ENCODE measurements at places on chromosomes 6 and 20.

DNA sequence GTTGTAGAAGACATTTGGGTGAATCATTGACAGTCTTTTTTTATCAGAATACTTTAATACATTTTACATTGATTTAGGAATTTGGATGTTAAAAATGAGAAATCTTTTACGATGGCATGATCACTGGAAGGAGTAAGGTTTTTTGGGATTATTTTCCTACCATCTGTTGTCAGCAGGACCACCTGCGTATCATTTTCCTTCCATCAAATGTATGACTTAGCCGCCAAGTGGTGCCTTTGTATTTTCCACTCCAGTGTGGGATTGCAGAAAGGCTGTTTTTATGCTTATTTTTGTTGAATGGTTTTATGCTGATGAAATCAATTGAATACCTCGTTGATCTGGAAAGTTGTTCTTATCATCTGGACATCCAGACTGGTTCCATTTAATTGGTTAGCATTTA is 35.8 kb downstream of the AKAP12 start:
- DNase-seq, result no peak

GRCh38 chr20:34316196-34316814 is 13.2 kb upstream of the AHCY start:
- DNase-seq, result no peak

- no peak for DNase-seq
These were observed 11.3 kb downstream of the TFAP2A start for GRCh38 chr6:10403385-10404106.

GRCh38 chr6:71287926-71288227 is 734 bp upstream of the OGFRL1 start:
- no peak for DNase-seq

GRCh38 chr6:85679445-85680123 is 36.9 kb upstream of the SYNCRIP start:
- DNase-seq, result no peak

DNA sequence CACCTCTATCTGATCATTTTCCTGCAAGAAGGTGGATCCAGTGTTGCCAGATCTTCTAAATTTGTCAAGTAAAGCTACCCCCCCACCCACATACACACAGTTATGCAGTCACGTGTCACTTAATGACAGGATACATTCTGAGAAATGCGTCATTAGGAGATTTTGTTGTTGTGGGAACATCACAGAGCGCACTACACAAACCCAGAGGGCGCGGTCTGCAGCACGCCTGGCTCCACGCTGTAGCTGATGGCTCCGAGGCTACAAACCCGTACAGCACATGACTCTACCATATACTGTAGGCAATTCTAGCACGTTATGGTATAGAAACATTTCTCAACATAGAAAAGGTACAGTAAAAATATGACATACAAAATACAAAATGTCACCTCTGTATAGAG is 126.9 kb downstream of the SYCP2 start:
- no peak for DNase-seq

DNA sequence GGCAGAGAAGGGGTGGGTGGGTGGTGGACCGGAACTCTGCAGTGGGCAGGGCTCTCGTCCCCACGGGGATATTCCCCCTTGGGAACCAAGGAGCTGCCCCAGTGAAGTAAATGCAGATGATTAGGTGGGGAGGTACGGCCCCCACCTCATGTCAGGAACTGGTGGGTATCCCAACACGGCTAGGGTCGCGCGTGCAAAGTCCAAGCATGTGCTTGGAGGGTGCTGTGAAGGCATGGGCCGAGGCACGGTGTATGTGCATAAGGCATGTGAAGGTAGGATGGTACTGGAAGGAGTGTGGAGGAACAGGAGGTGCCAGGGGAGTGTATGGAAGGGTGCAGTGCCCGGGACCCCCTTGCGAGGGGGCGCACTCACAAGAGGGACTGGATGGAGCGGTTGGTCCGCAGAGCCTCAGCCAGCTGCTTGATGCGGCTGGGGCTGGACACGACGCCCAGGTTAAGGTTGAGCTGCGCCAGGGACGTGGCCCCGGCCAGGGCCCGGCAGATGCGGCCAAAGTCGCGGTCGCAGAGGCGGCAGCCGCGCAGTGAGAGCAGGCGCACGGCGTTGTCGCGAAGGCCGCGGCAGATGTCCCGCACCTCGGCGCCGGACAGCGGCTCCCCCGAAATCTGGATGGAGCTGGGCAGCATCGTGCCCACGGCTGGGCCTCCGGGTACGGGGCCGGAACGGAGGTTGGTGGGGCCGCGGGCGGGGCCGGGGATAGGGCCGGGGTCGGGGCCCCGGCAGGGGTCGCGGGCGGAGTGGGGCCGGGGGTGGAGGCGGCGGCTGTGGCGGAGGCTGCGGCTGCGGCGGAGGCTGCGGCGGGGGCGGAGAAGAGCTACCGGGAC is 783 bp downstream of the LRRC73 start:
- DNase-seq, result no peak

- no peak for DNase-seq
These were observed 77.4 kb downstream of the NDUFAF5 start for GRCh38 chr20:13862245-13862644.

DNA sequence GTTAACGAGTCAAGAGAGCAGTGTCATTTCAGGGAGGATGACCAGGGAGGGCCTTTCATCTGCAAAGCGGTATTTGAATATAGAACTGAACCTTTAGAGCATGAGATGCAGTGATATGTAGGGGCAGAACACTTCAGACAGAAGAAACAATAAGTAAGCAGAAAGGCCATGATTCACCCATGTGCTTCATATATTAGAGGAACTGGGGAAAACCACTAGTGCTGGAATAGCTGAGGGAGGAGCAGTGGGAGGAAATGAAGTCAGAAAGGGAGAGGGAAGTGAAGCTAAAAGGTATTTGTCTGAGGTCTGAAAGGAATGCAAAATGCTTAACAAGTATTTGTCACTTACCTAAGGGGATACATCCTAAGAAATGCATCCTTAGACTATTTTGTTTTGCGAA is 391.2 kb downstream of the ADGRB3 start:
- DNase-seq, result no peak

- DNase-seq, result no peak
These were observed 19.4 kb downstream of the PFDN4 start for GRCh38 chr20:54227241-54227640.

GRCh38 chr20:19874040-19874727 is 116.1 kb downstream of the RIN2 start:
- no peak for DNase-seq

DNA sequence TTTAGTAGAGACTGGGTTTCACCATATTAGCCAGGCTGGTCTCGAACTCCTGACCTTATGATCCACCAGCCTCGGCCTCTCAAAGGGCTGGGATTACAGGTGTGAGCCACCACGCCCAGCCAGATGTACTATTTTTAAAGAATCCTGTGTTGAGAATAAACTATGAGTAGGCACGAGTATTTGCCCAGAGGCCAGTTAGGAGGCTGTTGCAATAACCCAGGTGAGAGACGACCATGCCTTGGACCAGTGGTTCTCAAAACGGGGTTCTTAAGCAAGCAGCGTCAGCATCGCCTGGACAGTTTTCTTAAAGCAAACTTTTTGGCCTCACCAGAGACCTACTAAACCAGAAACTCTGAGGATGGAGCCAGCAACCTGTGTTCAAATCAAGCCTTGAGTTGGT is 258.8 kb downstream of the ZNF217 start:
- no peak for DNase-seq

DNA sequence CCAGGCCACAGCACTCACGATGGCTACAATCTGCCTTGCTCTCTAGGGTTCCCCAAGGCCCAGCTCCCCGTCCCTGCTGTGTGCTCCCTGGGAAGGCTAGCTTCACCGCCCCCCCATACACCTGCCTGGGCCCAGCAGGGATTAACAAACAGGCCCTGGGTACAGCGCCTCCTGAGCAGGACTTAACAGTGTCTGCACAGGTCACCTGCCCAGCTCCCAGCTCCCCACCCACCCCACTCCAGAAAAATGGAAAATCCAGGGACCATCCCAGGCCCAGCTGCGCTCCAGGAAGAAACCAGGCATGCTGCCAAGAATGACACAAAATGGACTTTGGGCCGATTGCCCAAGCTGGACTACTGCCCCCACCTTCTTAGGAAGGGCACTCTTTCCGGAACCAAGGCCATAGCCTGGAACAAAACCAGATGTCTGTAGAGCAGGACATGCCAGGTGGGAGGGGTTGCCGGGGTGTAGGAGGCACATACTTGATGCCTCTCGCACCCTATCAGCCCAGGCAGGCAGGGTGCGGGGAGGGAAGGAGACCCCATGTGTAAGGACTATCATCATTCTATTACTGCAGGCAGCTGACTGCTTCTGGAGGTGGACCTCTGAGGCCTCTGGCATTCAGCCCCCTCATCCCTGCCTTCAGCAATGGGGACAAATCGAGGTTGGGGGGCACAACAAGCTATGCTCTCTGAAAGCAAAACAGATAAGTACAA is 104.9 kb downstream of the SNX5 start:
- DNase-seq, result no peak
